Stimulated activated CD8-positive, alpha-beta memory T cell treated with anti-CD3 and anti-CD28 coated beads, Interleukin-15, amount 100 ng/mL, for 4 hours (primary cell): ENCODE measurements at places on chromosomes 3 and 15.
A peak's percentile ranks its signal among the peaks of the same experiment; 100 is the strongest.

GRCh38 chr15:34753236-34753894, 1.4 kb downstream of the GJD2 start:
- DNase-seq = no peak

DNA sequence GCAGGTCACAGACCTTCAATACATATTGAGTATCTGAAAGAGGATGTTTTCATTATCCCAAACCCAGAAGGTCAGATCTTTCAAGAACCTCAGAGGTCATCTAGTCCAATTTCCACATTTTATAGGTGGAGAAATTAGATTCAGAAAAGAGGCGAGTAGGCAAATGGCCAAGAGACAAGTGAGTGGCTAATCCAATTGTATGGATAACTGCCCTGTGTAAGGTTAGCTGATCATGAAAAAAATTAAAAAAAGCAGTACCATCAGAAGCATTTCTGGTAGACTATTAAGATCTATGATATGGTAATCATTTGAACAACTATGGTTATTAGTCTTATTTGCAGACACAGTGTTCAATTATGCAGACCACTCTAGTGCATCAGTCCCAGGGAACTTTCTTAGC, 660.7 kb upstream of the CFAP20DC start:
- no peak for DNase-seq

GRCh38 chr15:70432924-70433495, 330.3 kb downstream of the UACA start:
- DNase-seq = no peak

- DNase-seq = no peak
Measured at GRCh38 chr15:67878712-67879206, 38.9 kb upstream of the RNU6-1 start.

DNA sequence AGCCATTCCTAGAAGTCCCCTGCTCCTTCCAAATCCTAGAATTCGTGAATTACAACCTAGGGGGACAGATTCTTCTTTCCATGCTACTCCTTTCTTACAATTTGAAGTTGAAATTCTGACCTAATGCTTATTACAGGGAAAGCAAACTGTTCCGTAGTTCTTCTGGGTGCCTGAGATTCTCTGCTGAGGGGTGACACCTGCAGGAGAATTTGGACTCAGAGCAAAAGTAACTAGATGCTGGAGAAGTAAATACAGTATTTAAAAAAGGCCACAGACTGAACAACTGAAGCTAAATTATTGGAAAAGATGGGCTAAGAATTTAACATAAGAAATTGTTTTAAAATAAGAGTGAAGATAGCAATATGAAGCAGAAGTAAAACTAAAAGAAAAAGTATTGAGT, 37.9 kb downstream of the ACAD9 start:
- no peak for DNase-seq

DNA sequence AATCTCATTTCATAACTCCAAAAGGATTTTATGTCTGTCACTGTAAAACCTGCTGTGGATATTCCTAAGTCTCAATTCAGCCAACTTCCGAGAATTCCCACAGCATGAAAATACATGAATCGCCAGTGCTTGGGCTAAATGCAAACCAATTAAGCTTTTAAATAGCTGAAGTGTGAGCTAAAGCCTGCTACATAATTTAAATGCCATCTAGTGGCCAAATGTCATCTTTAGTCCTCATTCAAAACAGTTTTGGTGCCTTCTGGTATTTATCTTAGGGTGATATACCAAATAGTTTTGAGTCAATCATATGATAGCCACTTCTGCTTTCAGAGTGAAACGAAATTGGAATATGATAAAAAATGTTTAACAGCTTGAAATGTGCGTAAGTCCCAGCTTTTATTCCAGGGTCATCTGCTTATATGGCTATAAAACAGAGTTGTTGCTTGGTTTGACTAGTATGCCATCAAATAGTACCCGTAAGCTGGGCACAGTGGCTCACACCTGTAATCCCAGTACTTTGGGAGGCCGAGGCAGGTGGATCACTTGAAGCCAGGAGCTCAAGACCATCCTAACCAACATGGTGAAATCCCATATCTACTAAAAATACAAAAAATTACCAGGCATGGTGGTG, 41.8 kb upstream of the CCNL1 start:
- DNase-seq = no peak

GRCh38 chr3:115623044-115623868, at the start of gene GAP43:
Gene GAP43, plus strand, starts transcription at chr3:115623510. Its CDS starts 180 bp downstream, at chr3:115623690.
- DNase-seq = no peak

GRCh38 chr15:95162967-95163531, 931.7 kb downstream of the MCTP2 start:
- no peak for DNase-seq

- no peak for DNase-seq
Measured at GRCh38 chr3:183279371-183279770, 26.3 kb downstream of the B3GNT5 start.

DNA sequence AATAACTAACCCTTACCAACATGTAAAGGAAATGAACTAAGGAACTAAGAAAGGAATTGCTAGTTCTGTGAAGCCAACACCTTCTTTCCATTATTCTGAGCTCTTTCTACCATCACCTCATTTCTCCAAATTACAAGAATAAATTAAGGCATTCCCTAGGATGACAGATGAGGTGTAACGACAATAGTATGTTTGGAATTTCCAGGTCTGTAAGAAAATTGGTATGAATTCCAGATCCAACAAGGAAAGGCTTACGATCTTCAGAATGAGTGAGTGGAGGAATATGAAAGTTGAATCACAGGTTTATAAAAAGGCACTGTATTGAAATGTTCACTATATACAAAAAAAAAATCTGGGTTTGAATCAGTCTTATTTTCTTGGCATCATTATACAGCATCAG, 4.5 kb upstream of the NANOGP8 start:
- no peak for DNase-seq

GRCh38 chr3:169659820-169660674, 3.5 kb downstream of the MECOM start:
- DNase-seq = no peak

GRCh38 chr3:134621854-134622253, 29.0 kb downstream of the KY start:
- no peak for DNase-seq

- DNase-seq = no peak
Measured at GRCh38 chr3:115825046-115825445, 201.7 kb downstream of the GAP43 start.

GRCh38 chr15:73287019-73287418, 81.7 kb downstream of the HCN4 start:
- no peak for DNase-seq

GRCh38 chr3:133799794-133800585, 5.6 kb upstream of the SRPRB start:
- no peak for DNase-seq

- no peak for DNase-seq
Measured at GRCh38 chr15:39594446-39595337, 13.8 kb downstream of the THBS1 start.

DNA sequence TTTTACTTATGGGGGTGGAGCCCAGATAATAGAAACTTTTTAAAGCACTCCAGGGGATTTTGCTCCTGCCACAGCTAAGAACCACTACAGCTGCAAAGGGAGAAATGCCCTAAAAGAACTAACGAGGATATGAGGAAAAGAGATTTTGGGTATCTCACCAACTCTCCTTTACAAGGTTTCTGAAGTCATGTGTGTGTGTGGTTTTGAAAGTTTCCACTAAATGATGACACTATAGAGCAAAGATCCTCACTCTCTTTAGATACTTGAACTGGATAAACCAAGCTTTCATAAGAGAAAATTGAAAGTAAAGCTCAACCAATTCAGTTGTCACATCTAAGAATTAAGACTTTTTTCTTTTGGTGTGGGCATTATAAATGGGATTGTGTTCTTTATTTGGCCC, 455.3 kb upstream of the ALCAM start:
- DNase-seq = no peak

GRCh38 chr3:81888914-81889557, 127.6 kb upstream of the GBE1 start:
- DNase-seq = no peak

DNA sequence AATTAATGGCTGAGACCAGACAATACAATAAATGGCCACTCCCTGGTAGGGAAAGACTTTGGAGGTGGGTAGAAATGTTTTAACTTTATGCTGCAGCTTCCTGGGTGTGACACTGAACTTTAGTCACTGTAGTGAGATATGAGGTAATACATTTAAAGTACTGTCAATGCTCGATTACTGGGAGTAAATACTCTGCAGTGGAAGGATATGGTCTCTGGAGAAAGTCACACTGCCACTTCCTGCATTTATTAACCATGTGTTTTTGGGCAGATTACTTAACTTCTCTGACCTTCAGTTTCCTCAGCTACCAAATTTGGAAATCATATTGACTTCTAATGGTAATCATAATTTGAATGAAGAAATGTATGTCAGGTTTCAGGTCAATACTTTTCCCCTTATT, 317.1 kb upstream of the TGFBR2 start:
- DNase-seq = no peak

- no peak for DNase-seq
Measured at GRCh38 chr3:134253475-134254226, 3.0 kb upstream of the RYK start.

- DNase-seq = no peak
Measured at GRCh38 chr3:142925140-142925539, 36.3 kb upstream of the PCOLCE2 start.

DNA sequence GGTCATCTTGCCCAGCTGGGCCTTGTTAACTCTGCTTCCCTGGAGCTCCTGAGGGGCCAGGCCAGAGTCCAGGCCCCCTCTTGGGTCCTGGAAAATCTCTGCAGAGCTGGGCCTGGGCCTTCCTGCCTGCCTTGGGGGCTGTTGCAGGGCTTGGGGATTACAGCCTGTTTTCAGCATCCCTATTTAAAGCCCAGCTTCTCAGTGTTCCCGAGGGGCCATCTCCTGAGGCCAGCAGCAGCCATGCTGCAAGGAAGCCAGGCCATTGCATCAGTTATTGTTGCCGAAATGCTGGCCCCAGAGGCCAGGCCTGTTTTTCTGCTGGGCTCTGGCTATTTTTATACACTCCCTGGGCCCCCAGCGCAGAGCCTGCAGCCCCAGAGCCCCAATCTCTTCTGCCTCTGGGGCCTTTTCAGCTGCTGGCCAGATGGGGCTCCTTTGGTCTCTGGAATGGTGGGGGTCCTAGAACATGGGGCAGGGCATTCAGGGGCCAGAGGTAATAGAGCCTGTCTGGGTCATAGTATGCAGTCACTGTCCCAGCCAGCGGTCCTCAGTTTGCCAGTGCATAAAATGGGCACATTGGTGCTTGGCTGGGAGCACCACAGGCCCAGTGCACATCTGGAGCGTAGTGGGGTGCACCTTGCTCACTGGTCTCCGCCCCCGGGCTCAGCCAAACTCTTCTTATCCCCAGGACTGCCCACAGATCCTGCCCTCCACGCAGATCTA, 28.5 kb downstream of the PLXNA1 start:
- DNase-seq = no peak

GRCh38 chr3:153618176-153618575, 456.1 kb downstream of the RAP2B start:
- DNase-seq = no peak

DNA sequence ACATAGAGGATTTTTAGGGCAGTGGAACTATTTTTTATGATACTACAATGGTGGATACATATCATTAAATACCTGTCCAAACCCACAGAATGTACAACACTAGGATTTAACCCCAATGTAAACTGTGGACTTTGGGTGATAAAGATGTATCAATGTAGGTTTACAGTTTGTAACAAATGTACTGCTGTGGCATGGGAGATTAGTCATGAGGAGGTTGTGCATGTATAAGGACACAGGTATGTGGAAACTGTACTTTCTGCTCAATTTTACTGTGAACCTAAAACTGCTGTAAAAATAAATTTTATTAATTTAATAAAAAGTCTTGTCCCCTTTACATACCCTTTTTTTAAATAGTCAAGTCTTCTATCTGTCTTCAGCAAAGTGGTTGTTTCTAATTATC, 322.5 kb upstream of the EPHA3 start:
- DNase-seq = no peak

DNA sequence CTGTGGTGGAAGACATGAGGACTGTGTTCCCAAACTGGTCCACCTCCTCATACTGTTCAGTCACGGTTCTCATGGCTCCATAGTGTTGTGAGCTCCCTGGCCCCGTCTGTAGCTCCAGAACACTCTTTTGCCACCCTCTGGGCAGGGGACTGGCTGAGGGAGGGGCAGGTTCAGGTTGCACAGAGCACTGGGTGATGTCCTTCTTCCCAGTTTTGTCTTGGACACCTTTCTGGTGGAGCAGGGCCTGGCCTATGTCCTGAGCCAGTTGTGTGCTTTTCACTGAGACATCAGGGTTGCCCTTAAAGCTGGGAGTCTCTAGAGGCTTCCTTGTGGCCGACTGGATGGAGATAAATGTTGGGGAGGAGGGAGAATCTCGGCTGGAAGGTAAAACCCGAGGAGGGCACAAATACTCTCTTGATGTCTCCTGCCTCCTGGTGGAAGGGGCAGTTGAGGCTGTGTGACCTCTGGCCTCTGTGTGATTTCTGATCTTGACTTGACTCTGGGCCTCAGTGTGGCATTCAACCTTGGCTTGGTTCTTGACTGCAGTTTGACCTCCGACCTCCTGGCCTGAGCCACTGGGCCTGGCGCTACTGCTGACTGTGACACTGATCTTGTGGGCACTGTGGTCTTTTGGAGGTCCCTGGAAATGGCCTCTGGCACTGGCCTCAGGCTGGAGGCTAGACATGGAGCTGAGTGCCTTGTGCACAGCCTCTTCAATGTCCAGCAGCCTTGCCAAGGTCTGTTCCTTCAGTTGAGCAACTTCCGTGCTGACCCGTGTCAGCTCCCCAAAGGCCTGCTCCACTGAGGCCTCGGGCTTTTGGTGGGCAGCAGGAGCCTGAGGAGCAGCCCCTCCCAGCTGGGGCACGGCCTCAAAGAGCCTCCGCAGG, 8.1 kb downstream of the XIRP1 start:
- no peak for DNase-seq

GRCh38 chr3:196639483-196640296, at the start of gene NRROS:
Gene NRROS, plus strand, starts transcription at chr3:196639694. Its CDS starts 14,846 bp downstream, at chr3:196654540.
- peak; percentile 47 for DNase-seq

- no peak for DNase-seq
Measured at GRCh38 chr15:50190166-50190570, 8.2 kb downstream of the SLC27A2 start.

GRCh38 chr3:72052841-72053409, 268.0 kb upstream of the PROK2 start:
- no peak for DNase-seq

DNA sequence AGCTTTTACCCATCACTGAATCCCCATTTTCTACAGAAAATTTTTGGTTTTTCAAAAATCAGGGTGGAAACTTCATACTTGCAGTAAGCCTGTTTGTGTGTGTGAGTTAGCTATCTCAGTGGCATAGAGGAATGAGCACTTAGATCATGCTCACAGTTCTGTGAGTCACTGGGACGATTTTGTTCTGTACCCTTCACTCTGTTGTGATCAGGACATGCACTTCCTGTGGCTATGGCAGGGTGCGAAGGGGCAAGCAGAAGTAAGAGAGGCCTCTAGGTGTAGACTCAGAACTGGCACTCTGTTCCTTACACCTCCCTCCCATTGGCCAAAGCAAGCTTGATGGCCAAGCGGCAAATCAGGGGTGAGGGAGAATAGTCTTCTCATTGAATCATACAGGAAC, 11.6 kb downstream of the NIPA2 start:
- no peak for DNase-seq

- DNase-seq = no peak
Measured at GRCh38 chr15:88609344-88610090, 11.6 kb upstream of the AEN start.

GRCh38 chr15:98805434-98806274, 157.3 kb downstream of the IGF1R start:
- DNase-seq = no peak

- no peak for DNase-seq
Measured at GRCh38 chr3:23202203-23202920, 765 bp upstream of the UBE2E2 start.

- no peak for DNase-seq
Measured at GRCh38 chr3:105157067-105157765, 209.5 kb upstream of the ALCAM start.
